ENCODE measurements at places on chromosomes 5 and 9. TPM values are rescaled to one million over a fixed set of nuclear protein-coding genes. Genes with fewer than 3 reads are reported as not detected.
A peak's percentile ranks its signal among the peaks of the same experiment; 100 is the strongest.

- DNase-seq, result peak; percentile 1
These were observed 40.6 kb downstream of the ZNF883 start for GRCh38 chr9:112971415-112971814.

- peak; percentile 64 for DNase-seq
These were observed 204.7 kb downstream of the ARRDC3 start for GRCh38 chr5:91178461-91178860.

DNA sequence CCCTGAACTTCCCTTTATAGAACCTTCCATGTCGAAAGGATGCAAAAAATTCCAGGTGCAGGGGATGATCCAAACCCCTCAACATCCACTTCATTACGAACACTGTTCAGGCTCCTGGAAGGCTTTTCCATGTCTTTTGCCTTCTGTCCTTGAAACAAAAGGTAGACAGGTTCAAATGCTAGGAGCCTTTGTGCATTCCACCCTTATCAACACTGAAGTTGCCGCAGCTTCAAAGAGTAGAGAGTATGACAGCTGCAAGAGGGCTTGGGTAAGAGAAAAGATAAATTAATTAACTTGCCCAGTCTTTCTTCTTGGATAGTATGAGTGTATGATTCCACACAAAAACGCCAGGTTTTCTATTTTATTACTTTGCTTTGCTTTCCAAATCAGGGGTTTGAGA, 269.1 kb upstream of the MSX2 start:
- DNase-seq, result no peak

DNA sequence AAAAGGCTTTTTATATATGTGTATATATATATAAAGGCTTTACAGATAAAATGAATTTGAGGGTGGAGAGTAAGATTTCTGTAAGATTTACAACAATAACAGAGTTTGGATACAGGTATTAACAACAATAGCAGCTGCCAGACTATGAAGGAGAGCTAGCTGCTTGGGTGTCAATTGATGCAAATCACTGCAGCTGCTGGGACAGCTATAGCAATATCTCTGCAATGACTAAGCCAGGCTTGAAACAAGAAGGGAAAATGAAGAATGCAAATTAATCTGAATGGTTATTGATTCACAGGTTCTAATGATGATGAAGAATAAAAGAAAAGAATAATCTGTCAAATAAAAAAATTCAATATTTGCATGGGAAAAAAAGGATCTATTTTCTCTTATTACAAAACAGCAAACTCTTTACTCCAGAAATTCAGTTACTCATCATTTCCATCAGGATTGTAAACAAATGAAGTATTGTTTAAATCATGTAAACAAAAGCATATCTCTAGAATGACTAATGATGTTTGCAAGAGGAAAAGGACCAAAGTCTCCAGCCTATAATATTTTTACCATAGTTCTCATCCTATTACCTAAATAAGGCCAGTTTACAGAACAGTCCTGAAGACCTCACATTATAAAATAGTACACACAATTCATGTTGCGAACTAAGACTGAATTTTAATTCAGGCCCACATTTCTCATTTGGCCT, 219.0 kb downstream of the HTR1A start:
- DNase-seq, result no peak

- DNase-seq, result peak; percentile 57
These were observed 234.6 kb downstream of the SPOCK1 start for GRCh38 chr5:137264573-137264972.

DNA sequence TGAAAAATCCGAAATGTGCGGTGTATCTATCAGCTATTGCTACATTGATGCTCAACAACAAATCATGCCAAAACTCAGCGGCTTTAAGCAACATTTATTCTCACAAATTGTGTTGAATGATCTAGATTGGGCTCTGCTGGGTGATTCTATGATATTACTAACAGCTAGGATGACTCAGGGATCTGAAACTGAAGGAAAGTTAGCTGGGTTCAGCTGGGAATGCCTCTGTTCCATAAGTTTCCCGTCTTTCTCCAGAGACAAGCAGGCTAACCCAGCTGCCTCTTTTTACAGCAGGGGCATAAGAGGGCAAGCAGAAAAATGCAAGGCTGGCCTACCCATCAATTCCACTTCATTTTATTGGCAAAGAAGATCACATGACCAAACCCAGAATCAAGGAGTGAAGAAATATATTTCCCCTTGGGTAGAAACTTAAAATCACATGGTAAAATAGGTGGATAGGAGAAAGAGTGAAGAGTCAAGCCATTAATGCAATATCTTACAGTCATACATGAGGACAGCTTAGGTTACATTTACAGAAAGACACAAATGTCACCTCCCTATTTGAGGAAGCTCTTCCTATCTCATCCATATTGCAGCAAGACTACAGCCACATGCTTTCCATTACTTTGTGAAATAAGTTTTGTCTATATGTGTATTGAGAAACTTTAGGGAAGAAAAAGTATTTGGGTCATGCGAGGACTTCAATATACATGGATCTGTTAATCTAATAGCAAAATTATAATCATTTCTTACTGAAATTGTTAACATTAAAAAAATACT, 30.8 kb downstream of the IL7R start:
- DNase-seq, result no peak

DNA sequence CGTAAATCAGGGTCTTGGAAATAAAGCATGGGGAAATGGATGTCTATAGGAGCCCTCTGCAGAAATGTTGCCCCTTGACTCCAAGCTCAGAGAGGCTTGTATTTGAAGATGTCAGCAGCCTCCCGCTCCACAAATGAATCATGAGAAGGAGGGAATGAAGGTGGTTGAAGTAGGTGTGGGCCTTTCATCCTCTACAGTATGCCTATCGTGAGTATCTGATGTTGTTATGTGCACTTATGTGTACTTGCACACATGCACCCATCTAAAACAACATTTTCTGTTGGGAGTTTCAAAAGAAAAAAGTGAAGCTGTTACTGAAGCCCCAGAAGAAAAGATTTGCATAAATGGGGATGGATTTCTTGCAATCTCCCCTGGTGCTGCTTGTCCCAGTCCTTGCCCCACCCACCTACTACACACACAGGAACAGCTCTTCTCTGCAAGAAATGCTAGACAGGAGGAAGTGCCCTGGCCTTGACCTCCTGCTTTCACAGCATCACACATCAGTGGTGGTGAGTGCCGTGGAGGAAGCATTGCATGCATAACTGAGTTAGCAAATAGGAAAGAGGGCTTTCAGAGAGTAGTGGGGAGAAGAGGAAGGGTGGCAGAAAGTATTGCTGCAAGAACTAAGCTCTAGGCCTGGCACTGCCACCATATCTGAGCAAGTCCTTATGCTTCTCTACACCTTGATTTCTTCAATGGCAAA, 156.1 kb downstream of the SNX18 start:
- peak; percentile 36 for DNase-seq

DNA sequence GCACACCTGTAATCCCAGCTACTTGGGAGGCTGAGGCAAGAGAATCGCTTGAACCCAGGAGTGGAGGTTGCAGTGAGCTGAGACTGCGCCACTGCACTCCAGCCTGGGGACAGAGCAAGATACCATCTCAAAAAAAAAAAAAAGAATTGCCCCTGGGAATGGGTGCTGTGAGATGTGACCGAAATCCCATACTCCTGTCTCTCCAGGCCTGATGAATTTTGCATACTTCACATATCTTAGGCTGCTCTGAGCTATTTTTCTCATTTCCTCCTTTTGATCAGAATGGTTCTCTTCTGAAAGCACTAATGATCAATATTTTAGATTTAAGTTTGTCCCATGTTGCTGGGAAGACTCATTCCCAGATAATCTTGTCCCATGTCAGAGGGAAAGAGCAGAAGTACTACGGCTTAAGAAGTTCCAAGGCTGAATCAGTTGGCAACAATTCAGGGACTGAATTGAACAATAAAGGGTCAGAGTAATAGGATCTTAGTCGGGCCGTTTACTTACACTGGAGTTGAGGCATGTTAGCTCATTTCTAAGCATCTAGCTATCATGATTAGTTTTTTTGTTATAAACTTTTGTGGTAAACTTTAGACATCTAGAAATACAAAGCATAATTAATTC, 44.2 kb upstream of the TENT2 start:
- peak; percentile 57 for DNase-seq

GRCh38 chr5:124088289-124089032, 576.5 kb downstream of the CSNK1G3 start:
- DNase-seq, result no peak

- DNase-seq, result no peak
These were observed 29.6 kb downstream of the EHMT1 start for GRCh38 chr9:137648396-137648795.

GRCh38 chr9:34097865-34098264, 28.6 kb downstream of the DCAF12 start:
- DNase-seq, result no peak

STPG3 gene
- not detected for total RNA-seq

ZNF782 gene
- total RNA-seq, result 3.1 TPM

TEX48 gene
- total RNA-seq, result not detected

C7 gene
- total RNA-seq, result 0.54 TPM

AP3B1 gene
- 67.8 TPM for total RNA-seq

Measured in IMR-90 (cell line).